Activated T-helper 1 cell treated with anti-CD3 and anti-CD28 coated beads, Interleukin-2, amount 50 U/mL, for 16 hours (primary cell): ENCODE measurements at places on chromosomes 2 and 18.

DNA sequence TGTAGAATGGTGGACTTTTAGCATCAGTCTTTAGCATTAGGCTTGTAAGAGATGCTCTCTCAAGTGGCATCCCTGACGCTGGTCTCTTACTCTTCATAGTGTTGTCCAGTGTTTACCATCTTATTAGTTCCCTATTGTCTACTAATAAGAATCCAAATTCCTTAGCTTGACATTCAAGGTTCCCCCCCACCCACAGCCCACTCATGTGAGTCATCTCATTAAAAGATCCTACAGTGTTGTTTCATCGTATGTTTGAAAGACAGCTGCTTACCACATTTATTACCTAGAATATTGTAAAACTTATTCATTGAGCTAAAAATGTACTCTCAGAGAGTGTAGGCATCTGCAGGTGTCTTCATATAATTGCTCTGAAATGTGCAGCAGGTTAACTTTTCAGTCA, 28.5 kb downstream of the EIF5B start:
- no peak for DNase-seq

- no peak for DNase-seq
Observed at GRCh38 chr18:2515171-2515787, 56.0 kb downstream of the METTL4 start.

GRCh38 chr2:85505551-85506238, 33.3 kb upstream of the MAT2A start:
- DNase-seq: no peak

DNA sequence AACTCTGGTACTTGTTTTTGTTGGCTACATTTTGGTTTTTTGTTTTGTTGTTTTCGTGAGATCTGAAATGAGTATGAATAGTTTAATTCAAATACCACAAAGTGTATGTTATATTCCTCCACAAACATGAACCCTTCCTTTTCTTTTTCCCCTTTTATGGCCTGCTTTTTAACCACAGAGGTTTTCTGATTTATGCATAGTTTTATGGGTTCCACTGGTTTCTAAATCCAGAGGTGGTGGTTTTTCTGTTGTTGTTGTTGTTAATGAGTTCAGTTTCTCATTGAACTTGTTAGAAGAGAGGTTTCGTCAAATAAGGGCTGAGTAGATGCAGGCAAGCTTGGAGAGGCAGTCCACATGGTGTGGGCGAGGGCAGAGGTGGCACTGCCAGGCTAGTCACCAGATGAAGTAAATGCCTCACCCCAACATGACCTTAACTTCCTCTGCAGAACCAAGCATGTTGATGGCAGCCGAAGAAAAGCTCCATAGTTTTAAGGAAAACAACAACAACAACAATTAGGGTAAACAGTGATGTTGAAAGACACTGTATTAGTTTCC, 72.5 kb downstream of the RIF1 start:
- DNase-seq: no peak
